ENCODE measurements at places on chromosomes 7 and 10. TPM values are rescaled to one million over a fixed set of nuclear protein-coding genes. Genes with fewer than 3 reads are reported as not detected.

DNA sequence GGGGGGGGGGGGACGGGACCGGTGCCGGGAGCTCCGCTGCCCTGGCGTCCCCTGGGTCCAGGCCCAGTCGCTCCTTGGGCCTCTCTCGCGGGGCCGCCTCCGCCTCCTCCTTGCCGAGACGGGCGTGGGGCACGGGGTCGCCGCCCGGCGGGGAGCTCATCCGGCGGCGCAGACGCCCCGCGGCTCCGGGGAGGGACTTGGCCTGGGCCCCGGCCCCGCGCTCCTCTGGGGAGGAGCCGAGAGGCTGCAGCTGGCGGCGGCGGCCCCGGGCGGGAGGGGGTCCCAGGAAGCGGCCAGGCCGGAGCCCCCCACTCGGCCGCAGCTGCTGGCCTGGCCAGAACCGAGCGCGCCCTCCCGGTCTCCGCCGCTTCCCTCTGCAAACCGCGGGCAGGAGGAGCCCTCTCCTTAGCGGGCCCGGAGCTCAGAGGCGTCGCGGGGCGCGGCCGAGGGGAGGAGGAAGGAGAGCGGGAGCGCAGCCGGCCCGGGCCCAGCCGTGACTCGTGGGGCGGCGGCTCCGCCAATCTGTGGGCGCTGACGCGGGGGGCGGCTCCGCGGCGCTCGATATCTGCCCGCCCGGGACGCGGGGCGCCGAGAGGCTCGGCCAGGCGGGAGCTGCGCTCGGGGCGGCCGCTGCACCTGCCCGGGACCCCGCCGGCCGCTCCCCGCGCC is at the start of gene FAM20C:
TSS of gene FAM20C (plus strand) at position 591 of the 669 bp plus-strand sequence. CDS start 629 bp downstream, outside the sequence.
- peaks cover 18% of the 10 kb centered on the region for H3K36me3 ChIP-seq
- peaks cover 35% of the 10 kb centered on the region for H3K4me1 ChIP-seq
- peaks cover 2% of the 10 kb centered on the region for H3K27me3 ChIP-seq
- DNase-seq = no peak

DNA sequence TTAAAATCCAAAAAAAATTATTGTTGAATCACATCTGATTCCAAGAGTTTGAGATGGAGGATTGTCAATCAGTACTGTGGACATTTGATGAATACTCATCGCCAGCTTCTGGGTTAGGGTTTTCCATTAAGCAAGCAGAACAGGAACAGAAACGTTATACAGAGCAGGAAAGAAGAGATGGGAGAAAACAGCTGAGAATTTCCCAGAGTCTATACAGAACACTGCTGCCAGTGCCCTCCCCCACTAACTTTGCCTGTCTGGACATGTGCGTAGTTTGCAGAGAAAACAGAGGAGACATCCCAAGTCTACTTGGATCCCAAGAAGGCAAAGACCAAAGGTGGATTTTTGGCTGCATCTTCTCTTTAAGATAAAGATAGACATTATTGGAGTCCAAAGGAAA is 19.0 kb downstream of the C10orf90 start:
- peaks cover 3% of the 10 kb centered on the region for H3K4me1 ChIP-seq
- no peak overlapping the region for H3K4me3 ChIP-seq

DNA sequence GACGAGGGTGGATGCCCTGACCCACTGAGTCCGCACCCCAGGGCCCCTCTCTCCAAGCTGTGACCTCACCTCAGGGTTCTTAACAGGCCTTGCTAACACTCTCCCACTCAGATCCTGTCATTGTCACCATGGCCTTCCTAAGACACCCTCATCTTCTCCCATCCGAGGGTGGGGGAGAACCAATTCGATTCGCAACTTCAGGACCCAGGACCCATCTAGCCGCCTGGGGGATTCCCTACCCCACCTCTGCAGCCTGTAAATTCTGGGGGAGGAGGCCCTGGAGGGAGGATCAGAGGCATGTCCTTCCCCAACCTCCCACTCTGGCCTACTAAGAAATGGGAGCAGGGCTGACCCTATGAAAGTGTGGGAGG is 17.4 kb downstream of the TRIM8 start:
- peaks cover 13% of the 10 kb centered on the region for H3K4me1 ChIP-seq
- H3K36me3 ChIP-seq = peaks cover 10% of the 10 kb centered on the region
- no peaks in the 10 kb centered on the region for H3K27me3 ChIP-seq
- H3K4me3 ChIP-seq = no peak overlapping the region
- DNase-seq = no peak
- no peak overlapping the region for H3K27ac ChIP-seq

- H3K27ac ChIP-seq = peak overlapping the region; percentile 32
- H3K4me1 ChIP-seq = peaks cover 29% of the 10 kb centered on the region
- no peak for DNase-seq
- no peaks in the 10 kb centered on the region for H3K36me3 ChIP-seq
- no peak overlapping the region for H3K4me3 ChIP-seq
- no peaks in the 10 kb centered on the region for H3K27me3 ChIP-seq
These were observed 23.0 kb upstream of the ZNF488 start for GRCh38 chr10:47406870-47407691.

GRCh38 chr7:39168403-39169098 is 190.8 kb downstream of the POU6F2 start:
- no peaks in the 10 kb centered on the region for H3K4me1 ChIP-seq
- no peak overlapping the region for H3K4me3 ChIP-seq

- DNase-seq = no peak
- H3K27ac ChIP-seq = no peak overlapping the region
- peaks cover 4% of the 10 kb centered on the region for H3K27me3 ChIP-seq
- no peaks in the 10 kb centered on the region for H3K4me1 ChIP-seq
- H3K4me3 ChIP-seq = no peak overlapping the region
These were observed 335.2 kb upstream of the C7orf33 start for GRCh38 chr7:148255333-148255732.

- H3K27me3 ChIP-seq = no peaks in the 10 kb centered on the region
- peaks cover 13% of the 10 kb centered on the region for H3K4me1 ChIP-seq
- H3K4me3 ChIP-seq = no peak overlapping the region
- no peak overlapping the region for H3K27ac ChIP-seq
- no peak for DNase-seq
These were observed 81.0 kb downstream of the CYP51A1 start for GRCh38 chr7:92053312-92053711.

- no peak for DNase-seq
- H3K27ac ChIP-seq = no peak overlapping the region
- H3K27me3 ChIP-seq = peaks cover 2% of the 10 kb centered on the region
These were observed 622.6 kb upstream of the CELF2 start for GRCh38 chr10:10394933-10395658.

DNA sequence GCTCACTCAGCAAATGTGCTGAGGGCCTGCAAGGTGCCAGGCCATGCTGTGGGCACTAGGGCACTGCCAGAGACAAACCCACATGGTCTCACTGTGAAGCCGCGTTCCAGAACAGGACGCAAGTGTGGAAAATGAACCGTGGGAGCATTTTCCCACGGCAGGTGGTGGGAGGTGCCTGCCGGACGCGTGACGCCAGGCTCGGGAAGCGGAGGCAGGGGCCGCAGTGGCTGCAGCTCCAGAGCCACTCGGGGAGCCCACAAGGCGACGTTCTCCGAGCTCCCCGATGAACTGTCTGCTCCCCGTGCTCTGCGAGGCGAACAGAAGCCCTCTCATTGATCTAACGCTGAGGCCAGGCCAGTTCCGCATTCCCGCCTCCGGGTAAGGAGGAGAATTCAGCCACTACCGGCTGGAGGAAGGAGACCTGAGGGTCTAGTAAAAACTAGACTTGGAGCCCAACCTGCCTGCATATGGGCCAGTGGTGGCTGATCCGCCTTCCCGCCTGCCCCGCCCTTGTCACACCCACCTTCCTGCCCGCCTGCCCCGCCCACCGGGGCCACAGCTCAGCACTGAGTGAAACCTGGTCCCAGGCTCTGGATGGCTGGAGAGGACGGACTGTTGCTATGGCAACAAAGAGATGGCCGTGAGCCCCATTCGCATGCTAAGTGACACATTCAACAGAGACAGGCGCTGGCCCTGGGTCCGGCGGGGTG is 13.1 kb downstream of the ADGRA1 start:
- no peaks in the 10 kb centered on the region for H3K4me1 ChIP-seq
- no peak overlapping the region for H3K4me3 ChIP-seq
- no peaks in the 10 kb centered on the region for H3K36me3 ChIP-seq

GRCh38 chr10:6151087-6151977 is 51.4 kb upstream of the PFKFB3 start:
- no peaks in the 10 kb centered on the region for H3K27me3 ChIP-seq
- no peak overlapping the region for H3K4me3 ChIP-seq
- peaks cover 19% of the 10 kb centered on the region for H3K4me1 ChIP-seq
- no peak for DNase-seq

DNA sequence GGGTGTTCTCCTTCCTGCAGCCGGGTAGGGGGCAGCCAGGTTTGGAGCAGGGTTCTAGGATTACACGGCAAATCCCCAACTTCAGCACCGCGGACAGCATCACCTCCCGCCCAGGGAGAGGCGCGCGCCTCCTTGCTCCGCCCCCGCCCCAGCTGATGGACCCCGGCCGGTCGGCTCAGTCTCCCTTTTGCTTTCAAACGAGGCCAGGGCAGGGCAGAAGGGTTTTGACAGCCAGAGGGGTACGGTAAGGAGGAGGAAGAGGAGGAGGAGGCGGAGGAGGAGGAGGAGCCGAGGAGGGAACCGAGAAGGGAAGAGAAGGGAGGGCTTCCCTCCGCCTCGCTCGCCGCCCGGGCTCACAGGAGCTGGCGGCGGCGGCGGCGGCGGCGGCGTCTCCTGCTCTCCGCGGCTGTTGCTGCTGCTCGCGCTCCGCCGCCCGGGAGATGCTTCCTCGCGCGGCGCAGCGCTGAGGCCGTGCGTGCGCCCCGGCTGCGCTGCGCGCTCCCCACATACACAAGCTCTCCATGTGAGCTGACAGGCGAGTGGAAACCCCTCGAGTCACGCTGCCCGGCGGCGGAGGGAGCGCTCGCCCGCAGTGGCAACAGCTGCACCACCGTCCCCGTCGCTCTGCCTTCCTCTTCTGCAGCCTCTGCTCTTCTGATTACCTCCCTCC is 615 bp upstream of the CNTNAP2 start:
- no peak overlapping the region for H3K27ac ChIP-seq
- H3K4me1 ChIP-seq = peaks cover 15% of the 10 kb centered on the region
- DNase-seq = peak; percentile 86
- H3K36me3 ChIP-seq = no peaks in the 10 kb centered on the region

DNA sequence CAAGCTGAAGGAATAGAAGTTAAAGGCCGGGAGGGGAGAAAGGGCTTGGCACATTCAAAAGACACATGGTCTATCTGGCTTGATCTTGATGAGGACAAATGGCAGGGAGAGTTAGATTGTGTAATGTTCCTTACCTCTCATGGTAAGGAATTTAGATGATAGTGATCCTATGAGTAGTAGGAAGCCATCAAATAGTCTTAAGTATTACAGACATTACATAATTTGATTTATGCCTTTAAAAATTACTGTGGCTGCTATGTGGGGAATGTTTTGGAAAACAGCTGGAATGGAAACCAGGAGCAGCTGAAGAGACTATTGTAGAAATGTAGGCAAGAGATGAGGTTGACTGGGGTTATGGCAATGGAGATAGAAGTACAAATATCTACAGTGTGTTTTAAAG is 351.3 kb upstream of the BMPER start:
- H3K4me1 ChIP-seq = no peaks in the 10 kb centered on the region
- H3K36me3 ChIP-seq = peaks cover 1% of the 10 kb centered on the region
- no peak overlapping the region for H3K27ac ChIP-seq
- H3K4me3 ChIP-seq = no peak overlapping the region

GRCh38 chr10:74460812-74461211 is 309.8 kb downstream of the ADK start:
- H3K27me3 ChIP-seq = no peaks in the 10 kb centered on the region
- peaks cover 5% of the 10 kb centered on the region for H3K36me3 ChIP-seq
- peaks cover 11% of the 10 kb centered on the region for H3K4me1 ChIP-seq
- DNase-seq = no peak
- H3K4me3 ChIP-seq = no peak overlapping the region

DNA sequence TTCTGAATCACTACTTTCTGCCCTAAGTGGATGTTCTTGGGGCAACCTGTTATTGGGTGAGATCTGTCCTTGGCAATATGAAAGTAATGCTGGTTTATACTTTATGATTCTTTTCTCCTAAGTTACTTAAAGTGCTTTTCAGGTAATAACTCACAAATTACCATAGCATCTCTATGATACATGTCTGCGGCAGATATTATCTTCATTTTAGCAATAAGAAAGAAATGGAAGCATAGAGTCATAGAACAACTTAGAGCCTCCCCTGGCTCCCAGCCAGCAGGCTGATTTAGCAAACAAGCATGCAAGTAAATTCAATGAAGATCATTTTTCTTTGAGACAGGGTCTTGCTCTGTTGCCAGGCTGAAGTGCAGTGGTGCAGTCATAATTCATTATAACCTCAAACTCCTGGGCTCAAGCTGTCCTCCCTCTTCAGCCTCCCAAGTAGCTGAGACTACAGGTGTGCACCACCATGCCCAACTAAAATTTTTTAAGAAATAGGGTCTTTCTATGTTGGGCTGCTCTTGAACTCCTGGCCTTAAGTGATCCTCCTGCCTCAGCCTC is 38.1 kb upstream of the GRM8 start:
- no peak for DNase-seq
- H3K27ac ChIP-seq = no peak overlapping the region
- H3K36me3 ChIP-seq = no peaks in the 10 kb centered on the region
- H3K4me3 ChIP-seq = no peak overlapping the region
- no peaks in the 10 kb centered on the region for H3K4me1 ChIP-seq
- H3K27me3 ChIP-seq = peaks cover 20% of the 10 kb centered on the region

Gene PDZD7
- total RNA-seq = 1.8 TPM

Gene ZNF736
- not detected for total RNA-seq

Gene ZNF804B
- not detected for total RNA-seq
